Activated T-helper 1 cell treated with anti-CD3 and anti-CD28 coated beads, Interleukin-2, amount 50 U/mL, for 16 hours (primary cell): ENCODE measurements at places on chromosomes 6 and 20.

GRCh38 chr20:41086402-41087324, 50.7 kb upstream of the PLCG1 start:
- no peak for DNase-seq

- DNase-seq, result no peak
Observed at GRCh38 chr6:134245041-134245440, 72.9 kb downstream of the SGK1 start.

DNA sequence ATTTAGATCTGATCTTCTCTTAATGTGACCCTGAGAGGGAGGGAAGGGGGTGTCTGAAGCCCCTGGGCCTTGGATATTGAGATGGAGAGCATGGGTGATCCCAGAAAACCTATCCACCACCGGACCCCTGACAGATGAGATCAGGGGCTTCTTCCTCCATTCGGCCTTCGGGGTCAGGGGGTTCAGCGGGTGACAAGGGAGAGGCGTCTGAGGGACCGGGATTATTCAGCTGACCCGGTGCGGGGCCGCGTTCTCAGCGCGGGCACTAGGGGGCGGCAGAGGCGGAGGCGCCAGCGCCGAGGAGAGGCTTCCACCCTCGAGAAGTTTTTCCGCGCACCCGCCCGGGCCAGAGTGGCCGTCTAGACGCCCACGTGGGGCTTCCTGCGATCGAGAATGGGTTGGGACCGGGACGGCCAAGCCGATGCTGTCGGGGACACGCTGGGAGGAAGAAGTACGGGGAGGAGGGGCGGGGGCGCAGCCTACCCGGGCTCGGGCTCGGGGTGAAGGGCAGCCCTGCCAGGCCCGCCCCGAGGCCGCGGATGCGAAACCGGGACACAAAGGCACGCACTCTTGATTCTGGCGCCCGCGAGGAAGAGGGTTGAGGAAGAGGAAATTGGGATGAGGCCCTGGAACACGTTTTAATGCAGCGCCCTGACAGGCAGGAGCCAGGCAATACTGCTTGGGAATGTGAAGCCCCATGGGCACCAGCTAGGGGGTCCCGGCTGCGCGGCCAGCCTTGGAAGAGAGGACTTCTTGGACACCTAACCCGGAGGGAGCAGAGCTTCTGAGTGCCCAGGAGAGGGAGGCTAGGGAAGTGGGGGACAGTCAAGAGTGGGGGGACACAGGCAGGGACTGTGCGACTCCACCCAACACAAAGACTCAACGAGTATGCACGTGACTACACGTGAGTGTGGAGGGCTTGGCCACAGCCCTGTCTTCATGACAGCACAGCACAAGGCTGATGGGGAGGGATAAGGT, 30.6 kb downstream of the COL11A2 start:
- peak; percentile 68 for DNase-seq

- no peak for DNase-seq
Observed at GRCh38 chr6:154274168-154274567, 82.4 kb downstream of the IPCEF1 start.

GRCh38 chr6:111184827-111185532, 97.7 kb downstream of the SLC16A10 start:
- no peak for DNase-seq

GRCh38 chr6:157368359-157369049, 12.5 kb upstream of the ZDHHC14 start:
- no peak for DNase-seq
